ENCODE measurements at places on chromosomes 7 and 10.

DNA sequence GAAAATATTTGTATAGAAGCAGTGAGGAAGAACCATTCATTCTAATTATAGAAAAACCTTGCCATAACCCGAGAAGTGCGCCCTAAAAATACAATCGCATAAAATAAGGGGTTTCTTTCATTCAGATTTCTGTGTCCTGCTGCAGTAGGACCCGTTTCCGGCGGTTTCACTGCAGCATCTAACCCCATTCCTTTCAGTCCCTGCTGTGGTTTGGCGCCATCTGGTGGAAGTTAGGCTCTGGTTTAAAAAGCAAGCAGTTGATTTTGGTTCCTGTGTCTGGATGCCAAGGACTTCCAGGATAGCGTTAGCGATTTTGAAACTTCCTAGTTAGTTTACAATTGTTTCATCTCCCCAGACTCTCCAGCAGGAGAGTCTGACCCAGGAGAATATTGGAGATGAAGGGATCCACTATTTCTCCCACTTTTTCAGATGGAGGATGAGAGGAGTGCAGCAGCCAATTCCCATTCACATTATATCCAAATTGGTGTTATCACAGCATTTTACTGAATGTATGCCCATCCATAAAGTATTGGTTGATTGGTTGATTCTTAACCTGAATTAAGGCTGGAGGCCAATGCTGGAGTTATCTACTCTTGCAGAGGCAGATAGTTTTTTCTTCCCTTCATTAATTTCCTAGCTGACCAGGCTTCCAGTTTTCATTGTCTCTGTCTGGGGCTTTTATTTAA is 128.8 kb upstream of the CACNA2D1 start:
- peak; percentile 49 for DNase-seq

DNA sequence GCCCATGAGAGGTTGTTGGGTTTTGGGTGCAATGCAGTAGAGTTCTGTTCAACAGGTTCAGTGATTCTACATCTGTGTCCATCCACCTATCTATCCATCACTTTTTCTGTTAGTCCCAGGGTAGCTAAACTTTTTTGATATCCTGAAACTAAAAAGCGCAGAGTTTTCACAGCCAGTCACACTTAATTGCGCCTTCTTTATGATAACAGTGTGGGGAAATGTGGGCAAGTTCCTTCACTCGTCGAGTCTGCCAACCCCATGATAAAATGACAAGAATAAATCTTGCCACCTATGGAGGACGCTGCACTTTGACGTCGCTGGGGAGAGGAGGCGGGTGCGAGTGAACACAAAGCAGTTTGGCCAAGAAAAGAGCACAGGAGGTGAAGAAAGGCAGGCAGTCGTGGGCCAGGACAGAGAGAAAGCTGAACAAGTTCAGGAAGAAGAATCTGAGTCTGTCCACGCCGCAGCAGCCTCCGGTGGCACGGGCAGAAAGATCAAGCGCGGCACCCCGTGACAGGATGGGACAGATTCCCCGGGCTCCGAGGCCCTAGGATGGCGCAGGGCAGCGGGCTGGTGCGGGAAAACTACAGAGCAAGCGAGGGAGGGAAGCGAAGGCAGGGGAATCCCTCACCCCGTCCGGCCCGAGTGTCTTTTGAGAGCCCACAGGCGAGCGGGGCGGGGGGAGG is 9.2 kb downstream of the SP8 start:
- no peak for DNase-seq

- peak; percentile 64 for DNase-seq
Observed at GRCh38 chr7:111138193-111138569, 47.3 kb downstream of the LRRN3 start.

- DNase-seq, result no peak
Observed at GRCh38 chr7:12090757-12091221, 120.3 kb upstream of the TMEM106B start.

DNA sequence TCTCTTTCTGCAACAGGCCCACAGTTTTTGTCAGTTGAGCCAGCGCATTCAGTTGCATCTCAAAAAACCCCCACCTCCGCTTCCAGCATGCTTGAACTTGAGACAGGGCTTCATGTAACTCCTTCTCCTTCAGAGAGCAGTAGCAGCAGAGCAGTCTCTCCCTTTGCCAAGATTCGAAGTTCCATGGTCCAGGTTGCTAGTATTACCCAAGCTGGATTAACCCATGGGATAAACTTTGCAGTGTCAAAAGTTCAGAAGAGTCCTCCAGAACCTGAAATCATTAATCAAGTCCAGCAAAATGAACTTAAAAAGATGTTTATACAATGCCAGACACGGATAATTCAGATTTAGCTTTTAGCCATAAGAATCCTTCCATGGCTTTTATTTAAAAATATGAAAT is 45.2 kb downstream of the MCMBP start:
- DNase-seq, result no peak

- no peak for DNase-seq
Observed at GRCh38 chr10:122126763-122127659, 138.0 kb downstream of the TACC2 start.

DNA sequence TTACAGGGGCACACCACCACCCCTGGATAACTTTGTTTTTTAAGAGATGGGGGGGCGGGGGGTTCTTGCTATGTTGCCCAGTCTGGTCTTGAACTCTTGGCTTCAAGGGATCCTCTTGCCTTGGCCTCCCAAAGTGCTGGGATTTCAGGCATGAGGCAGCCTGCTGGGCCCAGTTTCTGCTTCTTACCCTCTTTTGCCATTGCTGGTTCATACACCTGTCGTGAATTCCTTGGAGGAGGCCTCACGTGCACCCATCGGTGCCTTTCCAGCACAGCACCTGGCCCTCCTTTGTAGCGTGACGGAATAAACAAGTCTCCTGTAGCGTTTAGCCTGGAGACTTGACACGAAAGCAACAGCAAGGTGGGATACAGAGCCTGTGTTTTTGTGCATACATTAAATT is 75.5 kb downstream of the CARD11 start:
- DNase-seq, result no peak

DNA sequence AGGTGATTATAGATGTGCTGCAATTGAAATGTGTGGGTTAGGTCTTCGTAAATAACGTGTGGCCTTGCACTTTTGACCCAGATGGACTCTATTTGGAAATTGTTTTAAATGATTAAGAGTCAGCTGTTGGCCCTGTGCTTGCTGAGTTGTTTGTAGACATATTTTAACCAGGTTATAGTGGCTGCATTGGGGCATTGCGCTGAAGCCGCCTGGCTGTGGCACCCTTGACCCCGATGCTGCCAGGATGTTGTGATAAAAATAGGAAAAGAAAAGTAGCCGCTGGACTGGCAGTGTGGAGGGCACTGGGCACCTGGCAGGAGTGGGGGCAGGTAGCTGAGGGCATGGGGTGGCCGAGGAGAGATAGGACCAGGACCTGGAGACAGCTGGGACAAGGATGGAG is 13.4 kb downstream of the LRRC27 start:
- DNase-seq, result no peak

DNA sequence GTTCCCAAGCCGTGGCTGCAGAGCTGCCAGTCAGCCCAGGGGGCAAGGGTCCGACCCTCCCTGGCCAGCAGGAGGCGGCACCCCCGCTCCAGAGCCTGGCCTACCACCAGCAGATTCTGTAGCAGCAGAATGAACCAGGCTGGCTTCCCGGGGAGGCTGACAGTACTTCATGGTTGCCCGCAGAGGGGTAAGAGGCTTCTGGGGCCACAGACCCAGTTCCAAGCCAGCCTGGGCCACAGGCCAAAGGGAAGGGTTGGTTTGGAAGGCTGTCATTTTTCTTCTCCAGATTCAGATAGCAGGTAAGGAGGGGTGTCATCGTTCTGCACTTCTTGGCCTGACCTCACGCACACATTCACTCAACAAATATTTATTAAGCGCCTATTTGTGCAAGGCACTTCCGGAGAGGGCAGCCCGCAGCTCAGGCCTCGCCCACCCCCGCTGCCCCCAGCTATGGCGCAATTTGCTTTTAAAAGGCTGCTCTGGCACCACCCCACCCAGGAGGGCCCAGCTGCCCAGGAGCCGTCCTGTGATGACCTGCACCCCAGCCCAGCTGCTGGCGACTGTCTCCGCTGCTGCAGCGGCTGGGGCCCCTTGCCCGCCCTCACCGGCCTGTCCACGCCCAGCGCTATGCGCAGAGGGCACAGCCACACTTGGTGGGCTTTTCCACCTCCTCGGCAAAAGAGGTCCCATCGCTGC is 168.5 kb downstream of the LCOR start:
- no peak for DNase-seq

GRCh38 chr10:93542358-93542791 is 24.1 kb upstream of the FFAR4 start:
- no peak for DNase-seq

GRCh38 chr10:6151087-6151977 is 51.4 kb upstream of the PFKFB3 start:
- DNase-seq, result peak; percentile 31

DNA sequence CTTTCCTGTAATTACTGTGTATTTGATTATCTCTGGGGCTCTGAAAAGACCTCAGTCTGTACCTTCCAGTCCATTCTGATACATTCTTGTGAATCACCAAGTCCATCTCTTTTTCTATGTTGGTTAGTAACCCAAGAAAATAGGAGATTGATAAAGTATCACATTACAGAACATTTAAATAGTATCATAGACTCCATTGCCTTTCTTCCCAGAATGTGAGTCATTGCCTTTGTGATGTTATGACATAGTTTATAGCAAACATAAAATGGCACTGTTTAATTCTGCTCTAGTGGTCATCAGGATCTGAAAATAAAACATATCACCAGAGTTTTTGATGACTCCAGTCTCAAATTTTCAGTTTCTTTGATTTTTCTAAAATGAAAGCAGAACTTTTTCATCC is 78.4 kb downstream of the NRG3 start:
- no peak for DNase-seq

DNA sequence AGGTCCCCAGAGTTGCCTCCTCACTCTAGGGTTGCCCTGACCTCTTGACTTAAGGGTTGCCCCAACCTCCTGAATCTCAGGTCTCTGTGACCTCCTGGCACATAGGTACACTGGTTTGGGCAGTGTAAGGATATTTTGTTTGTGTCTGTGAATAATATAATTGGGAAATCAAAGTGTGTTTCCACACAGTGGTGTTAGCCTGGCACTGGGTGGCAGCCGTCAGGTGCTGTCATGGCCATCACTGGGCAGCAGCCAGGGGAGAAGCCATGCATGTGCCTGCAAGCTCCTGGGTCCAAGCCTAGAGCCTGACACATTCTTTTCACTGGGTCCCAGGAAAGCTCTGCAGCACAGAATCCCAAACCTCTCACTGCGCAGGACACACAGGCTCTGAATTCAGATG is 3.6 kb upstream of the CCDC201 start:
- DNase-seq, result no peak

GRCh38 chr7:127378537-127378936 is 14.0 kb downstream of the ZNF800 start:
- DNase-seq, result no peak

DNA sequence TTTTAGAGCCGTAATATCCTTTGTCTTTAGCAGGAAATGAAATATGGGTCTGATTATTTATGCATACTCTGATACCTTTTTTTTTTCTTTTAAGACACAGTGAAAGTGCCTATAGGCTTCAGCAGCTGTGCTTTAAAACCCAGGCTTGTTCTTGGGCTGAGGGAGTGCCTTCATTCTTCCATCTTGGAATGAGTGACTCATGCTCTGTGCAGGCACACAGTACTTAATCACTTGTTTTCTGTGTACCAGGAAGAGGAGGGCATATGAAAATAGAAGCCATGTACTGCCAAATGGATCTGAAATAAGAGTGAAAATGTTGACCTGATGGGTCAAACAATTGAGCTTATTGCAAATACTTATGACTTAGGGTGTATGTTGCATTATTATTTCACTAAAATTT is 12.0 kb downstream of the INPP5F start:
- no peak for DNase-seq

DNA sequence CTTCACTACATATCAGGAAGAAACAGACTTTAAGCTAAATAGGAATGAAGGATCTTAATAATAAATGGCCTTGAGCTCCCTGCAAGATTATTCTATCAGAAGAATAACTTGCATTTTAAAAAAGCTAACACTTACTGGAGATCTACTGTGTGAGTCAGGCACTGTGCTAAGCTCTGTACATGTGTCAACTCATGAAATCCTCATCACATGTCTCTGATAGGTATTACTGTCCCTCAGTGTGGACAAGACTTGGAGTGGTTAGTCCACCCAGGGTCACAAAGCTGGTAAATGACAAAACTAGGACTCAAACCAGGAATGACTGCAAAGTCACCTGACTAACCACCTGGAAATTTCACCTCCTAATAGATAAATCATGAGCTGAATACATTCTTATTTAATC is 57.1 kb upstream of the KCTD7 start:
- DNase-seq, result no peak

DNA sequence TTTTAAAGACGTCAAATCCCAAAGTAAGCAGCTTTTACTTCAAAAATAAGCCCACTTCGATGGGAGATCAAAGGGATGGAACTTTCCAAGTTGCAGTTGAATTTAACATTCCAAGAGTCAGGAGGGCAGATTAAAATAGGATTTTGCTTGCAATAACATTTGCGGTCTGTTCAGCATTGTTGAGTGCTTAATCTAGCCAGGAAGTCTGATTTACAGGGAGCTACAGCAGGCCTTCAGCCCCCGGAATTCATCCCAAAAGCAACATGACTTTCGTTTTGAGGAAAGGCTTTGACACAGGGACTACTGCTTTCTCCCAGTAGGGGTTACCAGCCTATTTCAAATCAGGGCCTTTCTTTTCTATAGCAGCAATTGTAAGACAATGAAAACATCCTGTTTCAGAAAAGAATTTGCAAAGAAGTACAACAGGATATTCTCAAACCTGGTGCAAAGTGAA is 279.6 kb upstream of the PITRM1 start:
- no peak for DNase-seq

GRCh38 chr7:28192786-28193585 is 12.4 kb upstream of the JAZF1 start:
- no peak for DNase-seq

DNA sequence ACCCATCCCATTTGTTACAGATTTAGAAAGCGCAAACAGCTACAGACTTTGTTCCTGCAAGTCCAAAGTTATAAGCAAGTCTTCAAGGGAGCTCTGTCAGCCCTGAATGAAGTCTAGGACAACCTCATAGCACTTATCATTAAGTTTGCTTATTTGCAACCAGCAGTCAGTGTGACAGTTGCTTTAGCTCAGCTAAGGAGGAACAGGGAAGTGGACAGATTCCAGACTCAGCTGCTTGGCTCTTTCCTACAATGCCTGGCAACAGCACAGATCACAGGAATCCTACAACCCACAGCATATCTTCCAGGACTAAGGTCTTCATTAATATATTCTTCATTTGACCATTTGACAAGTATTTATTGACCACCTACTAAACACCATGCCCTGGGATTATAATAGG is 17.4 kb upstream of the KIF5B start:
- DNase-seq, result no peak

- no peak for DNase-seq
Observed at GRCh38 chr7:86776136-86776535, 132.4 kb downstream of the GRM3 start.
